ENCODE measurements at places on chromosomes 4 and X.

DNA sequence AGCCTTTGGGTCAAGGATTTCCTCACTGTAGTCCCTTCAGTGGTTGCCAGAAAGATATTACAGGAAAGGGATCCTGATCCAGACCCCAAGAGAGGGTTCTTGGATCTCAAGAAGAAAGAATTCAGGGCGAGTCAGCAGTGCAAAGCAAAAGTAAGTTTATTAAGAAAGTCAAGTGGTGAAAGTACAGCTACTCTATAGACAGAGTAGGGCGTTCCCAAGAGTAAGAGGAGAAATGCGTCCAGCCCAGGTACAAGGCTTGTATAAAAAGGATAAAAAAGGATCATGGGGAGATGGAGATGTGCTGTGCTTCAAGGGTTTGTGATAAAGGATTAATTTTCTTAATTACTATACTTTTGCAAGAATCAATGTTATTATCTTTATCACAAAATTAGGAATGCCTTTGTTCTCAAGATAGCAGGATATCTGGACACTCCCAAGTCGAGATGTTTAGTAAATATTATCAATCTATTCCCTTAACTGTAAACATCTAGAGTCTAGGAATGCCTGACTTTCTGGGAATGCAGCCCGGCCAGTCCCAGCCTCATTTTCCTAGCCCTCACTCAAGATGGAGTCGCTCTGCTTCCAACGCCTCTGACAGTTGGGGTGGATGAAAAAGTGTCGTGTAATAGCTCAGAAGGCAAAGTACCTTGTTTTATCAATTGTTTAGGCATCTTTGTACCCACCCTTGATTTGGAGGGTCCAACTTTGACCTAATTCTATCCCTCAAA is 360.7 kb downstream of the GPM6A start:
- no peak for DNase-seq

- no peak for DNase-seq
Observed at GRCh38 chr4:25106363-25107151, 53.7 kb downstream of the SEPSECS start.

DNA sequence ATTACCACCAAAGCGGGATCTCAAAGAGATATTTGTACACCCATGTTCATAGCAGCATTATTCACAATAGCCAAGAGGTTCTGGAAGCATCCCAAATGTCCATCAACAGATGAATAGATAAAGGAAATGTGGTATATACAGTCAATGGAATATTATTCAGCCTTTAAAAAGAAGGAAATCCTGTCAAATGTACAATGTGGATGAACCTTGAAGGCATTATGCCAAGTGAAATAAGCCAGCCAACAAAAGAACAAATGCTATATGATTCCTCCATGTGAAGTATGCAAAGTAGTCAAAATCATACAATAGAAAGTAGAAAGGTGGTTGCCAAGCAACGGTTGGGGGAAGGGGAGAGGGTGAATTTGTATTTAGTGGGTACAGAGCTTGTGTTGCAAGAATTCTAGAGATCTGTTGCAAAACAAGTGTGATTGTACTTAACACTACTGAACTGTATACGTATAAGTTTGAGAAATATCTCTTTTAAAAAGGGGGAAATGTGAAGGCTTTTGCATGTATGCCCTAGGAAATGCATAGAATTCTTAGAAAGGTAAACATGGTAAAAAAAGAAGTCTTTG is 5.0 kb upstream of the ZRSR2 start:
- DNase-seq: no peak

DNA sequence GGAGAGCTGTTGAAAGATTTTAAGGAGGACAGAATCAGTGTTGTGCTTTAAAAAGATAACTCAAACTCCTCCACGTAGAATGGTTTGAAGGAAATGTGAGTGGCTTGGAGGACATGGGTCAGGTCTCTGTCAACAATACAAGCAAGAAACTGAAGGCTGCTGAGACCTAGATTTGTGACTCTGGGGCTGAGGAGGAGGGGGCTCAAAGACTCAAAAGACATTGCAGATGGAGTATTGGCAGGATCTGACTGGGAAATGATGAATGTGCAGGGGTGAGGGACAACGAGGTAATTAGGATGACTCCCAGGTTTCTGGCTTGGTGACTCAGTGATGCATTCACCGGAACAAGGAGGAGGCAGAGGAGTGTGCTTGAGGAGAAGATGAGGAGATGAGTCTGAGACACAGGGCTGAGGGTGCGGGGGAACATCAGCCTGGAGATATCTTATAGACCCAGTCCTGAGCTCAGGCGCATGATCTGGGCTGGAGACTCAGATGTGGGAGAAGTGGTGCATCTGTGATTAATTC is 3.3 kb upstream of the RPS4X start:
- DNase-seq: no peak

DNA sequence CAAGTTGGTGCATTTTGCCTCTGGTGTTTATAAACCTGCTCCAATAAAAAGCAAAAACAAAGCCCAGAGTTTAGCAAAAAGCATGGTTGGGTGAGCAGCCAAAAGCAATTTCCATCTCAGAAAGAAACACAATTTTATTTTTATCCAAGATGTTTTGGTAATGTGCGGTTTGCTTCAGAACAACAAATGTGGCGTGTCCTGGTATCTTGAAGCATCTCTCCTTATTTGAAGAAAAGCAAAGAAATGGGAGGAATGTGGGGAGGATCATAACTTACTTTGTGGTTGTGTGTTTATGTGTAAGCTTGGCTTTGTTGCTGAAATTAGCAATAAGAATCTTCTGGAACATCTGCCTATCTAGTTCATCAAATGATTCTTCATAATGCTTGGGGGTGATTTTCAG is 88.3 kb upstream of the DDX3X start:
- DNase-seq: no peak

DNA sequence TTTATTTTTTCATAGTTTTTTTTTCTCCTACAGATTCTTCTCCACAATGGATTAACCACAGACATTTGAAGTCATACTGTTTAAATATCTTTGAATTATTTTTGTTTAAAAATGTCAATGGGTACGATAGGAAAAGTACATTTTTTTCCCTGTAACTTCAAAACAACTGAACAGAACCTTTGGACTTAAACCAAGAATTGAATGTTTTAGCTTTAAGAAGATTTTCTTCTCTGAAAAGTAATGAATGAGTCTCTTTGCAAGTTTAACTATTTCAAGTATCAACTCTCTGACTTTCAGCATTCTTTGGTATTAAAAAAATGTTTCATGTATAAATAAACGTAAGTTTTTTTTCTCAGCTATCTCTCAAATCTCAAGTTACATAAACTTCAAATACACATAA is 364.3 kb downstream of the FBXO8 start:
- DNase-seq: no peak

DNA sequence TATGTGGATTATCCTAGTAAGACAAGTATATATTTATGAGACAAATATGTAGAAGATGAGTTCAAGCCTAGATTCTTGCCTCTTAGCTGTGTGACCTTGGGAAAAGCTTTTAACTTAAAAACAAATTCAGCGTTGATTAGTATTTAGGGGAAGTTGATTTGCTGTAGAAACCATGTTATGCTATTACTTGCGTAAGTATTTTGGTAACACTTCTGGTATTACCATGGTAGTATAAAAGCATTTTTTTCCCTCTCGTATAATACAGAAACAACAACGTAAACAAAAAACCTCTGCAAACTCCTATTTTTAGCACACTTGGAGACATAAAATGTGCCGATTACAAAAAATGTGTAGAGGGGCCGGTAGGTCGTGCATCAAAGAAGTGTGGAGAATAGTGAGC is 33.2 kb downstream of the STAG2 start:
- no peak for DNase-seq

DNA sequence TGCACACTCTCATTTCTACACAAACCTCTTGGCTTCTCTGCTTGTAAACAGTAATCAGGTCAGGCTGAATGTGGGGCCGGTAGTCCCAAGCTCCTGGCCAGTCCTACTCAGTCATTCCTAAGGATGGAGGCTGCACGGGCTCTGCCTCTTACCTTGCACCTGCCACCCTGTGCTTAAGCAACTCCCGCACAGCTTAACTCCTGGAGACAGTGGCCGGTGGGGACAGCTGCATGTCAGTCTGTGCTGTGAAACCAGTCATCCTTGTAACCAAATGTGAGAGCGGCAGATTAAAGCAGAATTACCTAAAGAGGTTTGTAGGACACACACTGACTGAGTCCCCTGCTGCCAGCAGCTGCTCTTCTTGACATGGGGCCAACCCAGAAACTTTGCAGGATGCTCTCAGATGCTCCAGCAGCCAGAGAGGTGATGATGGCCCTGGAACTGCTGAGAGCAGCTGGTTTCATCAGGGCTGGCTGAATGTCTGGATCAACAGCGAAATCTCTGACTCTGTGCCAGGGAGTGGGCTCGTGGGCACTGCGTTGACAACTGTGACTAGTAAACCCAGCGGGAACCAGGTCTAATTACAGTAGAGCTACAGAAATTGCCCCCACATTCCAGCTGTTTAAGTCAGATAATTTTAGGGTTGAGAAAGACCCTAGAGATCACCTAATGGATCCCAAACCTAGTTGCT is 123.7 kb downstream of the ANAPC4 start:
- DNase-seq: no peak

DNA sequence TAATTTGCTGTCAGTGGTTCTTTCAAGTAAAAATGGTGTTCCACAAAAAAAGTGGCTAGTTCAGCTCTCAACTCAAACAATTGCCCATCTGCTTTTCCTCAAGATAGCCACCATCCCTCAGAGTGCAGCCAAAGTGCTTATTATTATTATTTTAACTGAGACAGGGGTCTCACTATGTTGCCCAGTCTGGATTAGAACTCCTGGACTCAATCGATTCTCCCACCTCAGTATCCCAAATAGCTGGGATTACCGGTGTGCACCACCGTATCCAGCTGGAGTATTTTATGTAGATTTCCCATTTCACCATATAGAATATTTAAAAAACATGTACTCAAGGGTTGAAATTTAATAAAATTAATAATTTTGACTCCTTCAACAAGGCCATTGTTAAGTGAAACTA is 62.1 kb upstream of the USP9X start:
- DNase-seq: no peak

- no peak for DNase-seq
Observed at GRCh38 chrX:154321594-154321993, 26.0 kb downstream of the TKTL1 start.

- no peak for DNase-seq
Observed at GRCh38 chr4:77652237-77652897, 46.7 kb downstream of the CXCL13 start.

DNA sequence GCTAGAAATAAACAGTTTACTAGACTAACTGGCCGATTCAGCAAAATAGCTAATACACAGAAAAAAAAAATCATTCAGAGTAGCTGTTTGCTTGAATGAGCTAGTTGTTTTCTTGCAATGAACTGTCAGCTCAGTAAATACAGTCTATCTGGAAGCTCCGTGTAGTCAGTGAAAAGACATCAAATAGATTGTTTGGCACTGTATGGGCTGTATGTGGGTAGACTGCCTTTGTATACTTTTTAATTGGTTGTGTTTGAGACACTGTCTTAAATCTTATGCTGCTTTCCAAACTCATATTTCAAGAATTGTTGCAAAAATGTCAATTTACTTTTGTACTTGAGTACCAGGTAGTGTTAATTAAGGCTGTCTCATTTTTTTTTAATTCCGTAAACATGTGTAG is 61.6 kb upstream of the GPR174 start:
- DNase-seq: peak; percentile 37

- DNase-seq: no peak
Observed at GRCh38 chrX:39852491-39852890, 245.3 kb downstream of the BCOR start.

DNA sequence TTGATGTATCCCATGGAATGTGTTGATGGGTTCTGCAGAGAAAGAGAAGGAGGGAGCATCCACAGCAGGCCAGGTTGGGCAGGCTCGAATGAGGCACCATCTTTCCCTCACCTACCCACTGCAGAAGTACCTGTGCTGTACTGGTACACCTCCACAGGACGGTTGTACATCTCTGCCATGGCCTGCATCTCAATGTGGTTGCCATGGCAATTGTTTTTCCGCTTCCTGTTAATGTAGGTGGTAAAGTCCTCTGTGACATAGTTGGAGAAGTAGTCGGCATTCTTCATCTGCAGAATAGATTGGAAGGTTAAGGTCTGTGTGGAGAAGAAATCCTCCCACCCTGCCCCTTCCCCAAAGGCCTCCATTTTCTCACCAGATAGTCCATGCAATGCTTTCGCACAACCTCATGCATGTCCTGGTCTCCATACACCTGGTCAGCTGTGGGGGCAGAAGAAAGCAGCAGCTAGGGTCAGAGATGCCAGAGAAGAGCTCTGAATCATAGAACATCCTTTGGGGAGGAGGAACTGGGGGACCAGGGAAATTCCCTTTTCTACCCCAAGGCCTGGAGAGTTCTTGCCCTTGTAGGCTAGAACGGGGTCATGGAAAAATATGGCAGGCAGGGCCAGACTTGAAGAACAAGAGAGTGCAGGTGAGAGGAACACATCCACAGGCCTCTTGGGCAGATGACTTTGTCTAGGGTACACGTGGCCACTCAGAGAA is 15.9 kb upstream of the PIM2 start:
- DNase-seq: peak; percentile 80

DNA sequence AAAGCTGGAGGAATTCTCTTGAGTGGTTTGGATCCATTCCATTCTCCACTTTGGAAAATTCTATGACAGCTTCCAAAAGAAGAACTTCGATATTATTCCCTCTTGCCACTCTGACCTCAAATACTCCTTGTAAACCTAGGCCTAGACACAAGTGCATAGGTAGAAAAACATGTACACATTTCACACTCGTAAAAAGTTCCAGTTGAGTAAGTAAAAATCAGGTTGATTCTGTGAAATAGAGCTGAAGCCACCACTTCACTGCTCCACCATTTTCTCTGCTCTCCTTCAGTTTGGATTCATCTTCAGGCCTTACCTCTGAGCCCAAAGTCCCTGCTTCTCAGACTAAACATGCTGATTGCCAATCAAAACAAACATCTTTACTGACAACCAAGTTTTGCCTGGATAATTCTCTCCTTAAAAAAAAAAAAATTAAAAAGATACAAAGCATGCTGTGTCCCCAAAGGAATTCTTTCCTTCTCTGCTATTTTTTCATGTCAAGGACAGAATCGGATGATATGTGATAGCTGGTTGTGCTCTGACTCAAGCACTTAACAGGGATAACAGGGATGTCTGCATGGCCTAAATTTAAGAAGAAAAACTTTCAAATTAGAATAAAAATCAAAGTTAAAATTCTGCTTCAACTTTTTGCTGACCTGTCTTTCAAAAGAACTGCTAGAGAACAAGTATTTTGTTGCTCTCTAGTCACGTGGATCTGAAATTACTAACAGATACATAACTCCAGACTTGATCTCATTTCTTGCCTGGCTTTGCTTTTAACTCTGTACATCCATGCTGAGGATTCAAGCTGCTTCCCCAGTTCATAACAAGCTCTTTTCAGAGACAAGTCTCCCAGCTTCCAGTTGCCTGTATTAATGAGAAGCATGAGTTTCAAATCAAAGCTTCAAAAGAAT is 420.9 kb upstream of the INTU start:
- DNase-seq: no peak

DNA sequence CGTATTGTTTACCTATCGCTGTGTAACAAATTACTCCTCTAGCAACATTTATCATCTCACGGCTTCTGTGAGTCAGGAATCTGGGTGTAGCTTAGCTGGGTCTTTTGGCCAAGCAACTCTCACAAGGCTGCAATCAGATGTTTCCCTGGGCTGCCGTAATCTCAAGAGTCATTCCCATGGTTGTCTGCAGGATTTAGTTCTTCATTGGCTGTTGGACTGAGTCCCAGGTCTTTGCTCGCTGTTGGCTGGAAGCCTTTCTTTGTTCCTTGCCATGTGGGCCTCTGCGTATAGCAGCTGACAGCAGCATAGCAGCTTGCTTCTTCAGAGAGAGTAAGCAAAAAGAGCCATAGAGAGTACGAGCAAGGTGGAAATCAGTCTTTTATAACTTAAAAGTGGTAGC is 16.8 kb downstream of the POLR2B start:
- no peak for DNase-seq

- DNase-seq: no peak
Observed at GRCh38 chr4:98612318-98613250, 45.8 kb downstream of the TSPAN5 start.

- DNase-seq: no peak
Observed at GRCh38 chr4:169996379-169997240, 29.6 kb downstream of the MFAP3L start.

Data from CD4-positive, alpha-beta T cell treated with Interleukin-4 for 4 hours (primary cell).